ENCODE measurements at places on chromosomes 12 and 14.

- no peak for DNase-seq
Observed at GRCh38 chr12:113650476-113650875, 178.8 kb upstream of the LHX5 start.

DNA sequence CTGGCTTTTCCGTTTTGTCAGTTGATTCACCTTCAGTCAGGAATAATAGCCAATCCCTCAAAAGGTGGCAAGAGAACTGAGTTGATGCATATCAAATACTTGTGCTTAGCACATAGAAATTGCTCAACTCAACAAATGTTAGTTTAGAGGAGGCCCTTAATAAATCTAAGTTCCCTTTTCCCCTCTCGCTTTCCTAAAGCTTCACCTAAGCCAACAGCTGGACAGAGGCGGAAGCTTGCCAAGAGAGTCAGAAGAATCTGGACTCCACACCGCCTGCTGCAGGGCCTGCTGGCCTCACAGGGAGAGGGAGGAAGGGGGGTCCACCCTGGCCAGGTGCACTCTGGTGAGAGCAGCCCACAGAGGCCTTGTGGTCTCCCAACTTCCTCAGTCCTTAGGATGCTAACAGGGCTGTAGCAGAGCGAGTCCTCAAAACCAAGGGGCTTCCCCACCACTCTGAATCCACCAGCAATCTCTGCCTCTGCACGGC lies 213.1 kb downstream of the CHST11 start:
- DNase-seq: peak; percentile 88

GRCh38 chr12:52833922-52834726 lies at the start of gene KRT79:
Gene KRT79 (minus strand): TSS chr12:52834311. CDS start chr12:52834260, 51 bp downstream.
- no peak for DNase-seq

GRCh38 chr14:52937306-52937705 lies 13.5 kb downstream of the FERMT2 start:
- no peak for DNase-seq

DNA sequence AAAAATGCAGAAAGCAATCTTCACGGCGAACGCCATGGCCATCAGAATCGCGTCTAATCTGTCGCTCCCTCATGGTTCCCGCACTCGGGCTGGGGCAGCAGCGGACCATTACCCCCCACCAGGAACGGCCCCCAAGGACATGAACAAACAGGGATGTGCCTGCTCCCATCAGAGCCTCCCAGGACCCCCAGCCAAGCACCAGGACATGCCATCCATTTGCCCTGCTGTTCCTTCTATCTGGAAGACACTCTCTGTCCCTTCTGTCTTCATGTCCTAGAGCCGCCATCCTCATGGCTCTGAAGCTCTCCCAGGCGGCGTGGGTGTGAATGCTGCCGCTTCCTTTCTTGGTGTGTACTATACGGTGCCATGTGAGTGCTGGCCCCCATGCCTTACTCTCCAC lies 371.8 kb downstream of the BCL11B start:
- DNase-seq: no peak

DNA sequence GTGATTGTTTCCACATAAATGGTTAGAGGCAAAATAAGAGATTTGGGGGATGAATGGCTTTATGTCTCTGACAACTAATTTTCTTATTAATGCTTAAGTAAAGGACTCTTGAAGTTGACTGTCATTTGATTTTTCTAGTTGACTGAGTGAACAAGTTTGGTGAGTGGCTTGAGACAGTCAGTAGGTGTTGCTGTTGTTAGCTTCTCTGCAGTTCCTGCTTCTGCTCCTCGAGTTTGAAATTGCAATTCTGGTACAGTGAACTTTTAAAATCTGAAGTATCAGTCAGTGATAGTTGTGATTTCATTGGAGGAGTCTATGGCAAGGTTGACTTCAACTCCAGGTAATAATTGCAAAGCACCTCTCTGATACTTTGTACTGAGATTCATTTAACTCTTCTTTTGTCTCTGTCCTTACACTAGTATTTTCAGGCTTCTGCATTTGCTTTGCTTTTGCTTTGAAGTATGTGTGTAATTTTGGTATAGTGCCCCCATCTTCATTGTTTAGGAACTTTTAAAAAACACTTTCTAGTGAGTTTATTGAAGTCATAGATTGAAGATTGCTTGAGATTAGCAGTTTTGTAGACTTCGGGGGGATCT lies 415.5 kb downstream of the PCNX1 start:
- DNase-seq: peak; percentile 43

DNA sequence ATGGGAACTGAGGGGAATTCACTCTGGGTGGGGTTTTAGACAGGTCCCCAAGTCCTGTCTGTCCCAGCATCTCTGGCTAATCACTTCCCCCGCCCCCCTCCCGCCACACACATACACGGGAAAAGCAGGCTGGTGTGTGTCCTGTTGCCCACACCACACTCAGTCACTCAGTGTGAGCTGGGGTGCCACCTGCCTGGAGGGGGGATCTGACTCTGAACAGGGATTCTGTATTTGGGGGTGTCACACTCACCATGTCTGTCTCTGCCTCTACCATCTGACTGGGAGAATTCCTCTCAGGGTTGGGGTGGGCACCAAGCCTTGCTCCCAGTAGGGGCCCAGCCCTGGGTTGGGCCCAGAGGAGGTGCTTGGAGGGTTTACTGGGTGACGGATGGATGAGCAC lies 31.1 kb downstream of the SH2B3 start:
- no peak for DNase-seq

- DNase-seq: no peak
Observed at GRCh38 chr14:77917491-77918201, 117.7 kb downstream of the ADCK1 start.

- DNase-seq: no peak
Observed at GRCh38 chr12:50042693-50043092, 14.7 kb upstream of the ASIC1 start.

DNA sequence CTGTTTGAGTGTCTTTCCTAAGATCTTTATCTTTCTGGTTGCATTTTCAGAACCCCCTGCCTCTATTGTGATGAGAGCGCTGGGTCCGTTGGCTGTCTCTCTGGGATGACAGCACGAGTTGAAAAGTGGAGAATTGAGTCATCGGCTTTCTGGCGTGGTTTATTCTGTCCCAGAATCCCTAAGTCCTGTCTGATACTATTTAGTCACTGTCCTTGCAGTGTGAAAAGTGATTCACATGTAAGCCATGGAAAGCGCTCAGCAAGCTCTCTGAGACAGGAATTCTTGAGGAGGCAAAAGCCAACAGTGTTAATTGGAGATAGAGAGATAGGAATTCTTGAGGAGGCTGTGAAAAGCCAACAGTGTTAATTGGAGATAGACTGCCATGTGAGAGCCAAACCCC lies 121.7 kb downstream of the CHST11 start:
- DNase-seq: no peak

GRCh38 chr12:89384807-89385206 lies 32.5 kb upstream of the DUSP6 start:
- no peak for DNase-seq

GRCh38 chr12:54448344-54448743 lies 25.1 kb downstream of the GTSF1 start:
- no peak for DNase-seq

GRCh38 chr12:27870939-27871338 lies 90.9 kb upstream of the MANSC4 start:
- no peak for DNase-seq

DNA sequence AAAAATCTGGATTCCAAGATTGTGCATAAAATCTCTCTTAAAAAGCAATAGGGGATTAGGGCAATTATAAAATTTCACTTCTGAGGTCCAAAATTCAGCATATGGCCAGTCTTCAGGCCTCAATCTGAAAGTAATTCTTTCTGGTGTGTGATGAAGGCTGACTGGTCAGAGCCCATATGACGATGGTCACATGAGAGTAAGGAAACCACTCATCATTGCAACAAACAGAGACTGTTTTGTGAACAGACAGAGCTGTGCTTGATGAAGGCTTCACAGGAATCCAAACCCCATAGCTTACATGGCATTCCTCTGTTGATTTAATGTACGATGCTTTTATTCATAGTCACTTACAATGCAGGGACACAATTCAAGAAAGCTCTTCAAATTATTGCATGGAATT lies 238.1 kb downstream of the APAF1 start:
- no peak for DNase-seq

DNA sequence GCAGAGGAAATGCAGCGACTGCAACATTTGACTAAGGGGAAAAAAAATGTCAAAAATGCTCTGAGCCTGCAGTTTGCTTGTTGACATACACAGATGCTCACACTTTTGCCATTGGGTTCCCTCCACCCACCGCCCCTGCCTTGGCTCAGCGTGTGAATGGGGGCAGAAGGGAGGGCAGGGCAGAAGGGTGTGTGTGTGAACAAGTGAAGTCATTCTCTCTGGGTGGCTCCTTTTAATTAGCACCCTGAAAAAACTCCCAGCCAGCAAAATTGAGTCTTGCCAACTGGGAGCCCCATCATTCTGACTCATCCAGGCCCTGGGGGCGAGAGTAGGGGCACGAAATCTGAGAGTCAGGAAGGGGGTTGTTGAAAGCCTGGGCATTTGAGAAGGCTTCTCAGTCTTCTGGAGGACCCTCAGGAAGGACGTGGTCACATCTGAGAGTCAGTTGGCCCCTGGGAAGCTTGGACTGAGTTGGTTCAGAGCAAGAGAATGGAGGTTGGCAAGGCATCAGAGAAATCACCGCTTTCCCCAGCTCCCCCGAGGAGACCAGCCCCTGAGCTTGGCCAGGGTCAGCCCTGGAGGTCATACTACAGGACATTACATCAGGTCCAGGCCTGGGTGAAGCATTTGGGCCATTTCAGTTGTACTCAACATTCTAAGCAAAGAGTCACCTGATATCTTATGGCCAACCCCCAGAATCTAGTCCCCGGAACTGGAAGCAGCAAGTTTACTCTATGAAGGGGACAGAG lies 22.7 kb upstream of the KRT78 start:
- no peak for DNase-seq

GRCh38 chr14:102518063-102518648 lies 8.6 kb upstream of the ANKRD9 start:
- no peak for DNase-seq

- DNase-seq: no peak
Observed at GRCh38 chr14:60905923-60906322, 75.0 kb downstream of the TRMT5 start.

GRCh38 chr14:30521899-30522736 lies 36.8 kb upstream of the G2E3 start:
- DNase-seq: peak; percentile 54

- DNase-seq: no peak
Observed at GRCh38 chr14:56648508-56649301, 69.1 kb downstream of the TMEM260 start.

DNA sequence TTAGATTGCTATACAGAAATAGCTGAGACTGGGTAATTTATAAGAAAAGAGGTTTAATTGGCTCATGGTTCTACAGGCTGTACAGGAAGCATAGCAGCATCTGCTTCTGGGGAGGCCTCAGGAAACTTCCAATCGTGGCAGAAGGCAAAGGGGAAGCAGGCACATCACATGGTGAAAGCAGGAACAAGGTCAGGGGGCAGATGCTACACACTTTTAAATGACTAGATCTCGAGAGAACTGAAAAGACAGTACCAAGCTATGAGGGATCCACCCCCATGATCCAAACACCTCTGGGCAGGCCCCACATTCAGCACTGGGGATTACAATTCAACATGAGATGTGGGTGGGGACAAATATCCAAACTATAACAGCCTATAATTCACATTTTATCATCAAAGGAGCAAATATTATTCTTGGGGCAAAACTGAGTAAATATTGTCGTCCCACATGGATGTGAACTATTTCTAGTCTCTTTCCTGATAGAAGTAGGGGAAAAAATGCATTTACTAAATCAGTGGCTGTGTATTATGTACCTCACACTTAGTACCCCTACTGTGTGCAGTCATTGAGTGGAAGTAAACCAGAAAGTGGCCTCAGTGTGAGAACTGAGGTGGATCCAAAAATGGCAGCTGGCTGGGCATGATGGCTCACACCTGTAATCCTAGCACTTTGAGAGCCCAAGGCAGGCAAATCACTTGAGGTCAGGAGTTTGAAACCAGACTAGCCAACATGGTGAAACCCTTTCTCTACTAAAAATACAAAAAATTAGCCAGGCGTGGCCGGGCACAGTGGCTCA lies 25.4 kb upstream of the A2ML1 start:
- DNase-seq: no peak

All from Jurkat, Clone E6-1 (cell line).